GM06990 (cell line): ENCODE measurements at places on chromosomes 16 and 17.

- no peak for DNase-seq
Observed at GRCh38 chr17:9700754-9701476, 55.6 kb downstream of the USP43 start.

- no peak for DNase-seq
Observed at GRCh38 chr17:45930420-45930951, 36.1 kb downstream of the MAPT start.

GRCh38 chr16:49693445-49693844 lies 162.5 kb downstream of the ZNF423 start:
- no peak for DNase-seq

DNA sequence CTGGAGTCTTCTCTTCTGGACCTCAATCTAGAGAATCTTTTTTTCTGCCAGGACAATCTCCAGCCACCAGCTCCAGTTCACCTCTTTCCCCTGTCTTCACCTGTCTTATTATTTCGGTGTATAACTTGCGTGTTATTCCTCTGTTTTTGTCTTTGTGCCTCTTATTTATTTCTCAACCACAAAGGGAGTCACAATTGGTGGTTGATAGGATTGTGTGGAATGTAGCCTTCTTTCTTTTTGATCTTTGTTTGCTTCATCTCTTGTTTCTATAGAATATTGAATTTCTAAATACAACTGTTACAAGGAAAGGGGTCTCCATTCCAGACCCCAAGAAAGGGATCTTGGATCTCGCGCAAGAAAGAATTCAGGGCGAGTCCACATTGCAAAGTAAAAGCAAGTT lies 35.9 kb upstream of the HAS3 start:
- DNase-seq: no peak

DNA sequence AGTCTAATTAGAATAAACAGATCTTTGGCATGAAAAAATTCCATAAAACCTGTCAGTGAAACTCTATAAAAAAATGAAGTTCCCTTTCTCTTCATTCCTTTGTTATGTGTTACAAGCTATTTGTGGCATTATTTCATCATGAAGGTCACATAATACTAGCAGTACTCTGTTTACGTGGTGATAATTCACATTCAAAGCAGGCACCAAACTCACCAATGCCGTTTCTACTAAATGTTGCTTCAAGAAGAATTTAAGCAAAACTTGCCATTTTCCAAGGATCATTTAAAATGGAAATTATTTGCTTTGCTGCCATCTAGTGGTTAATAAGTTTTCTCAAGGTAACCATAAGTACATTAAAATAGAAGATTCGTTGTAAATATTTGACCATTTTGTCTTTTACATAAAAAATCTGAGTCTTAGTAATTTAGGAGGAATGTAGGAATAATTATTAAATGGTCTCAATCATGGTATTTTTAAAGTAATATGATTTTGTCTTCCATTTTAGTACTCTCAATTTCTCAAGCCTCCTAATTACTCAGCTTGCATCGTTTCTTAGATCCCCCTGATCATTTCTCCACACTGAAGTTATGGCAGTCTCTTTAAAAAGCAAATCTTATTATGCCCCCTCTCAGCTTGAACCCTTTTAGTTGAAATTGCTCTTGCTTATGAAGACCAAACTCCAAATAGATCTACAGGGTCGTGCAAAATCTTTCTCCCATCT lies 80.8 kb downstream of the OMG start:
- peak; percentile 6 for DNase-seq

- no peak for DNase-seq
Observed at GRCh38 chr17:1916963-1917715, 87.3 kb downstream of the RPA1 start.

GRCh38 chr16:15856901-15857698 lies at the start of gene MYH11:
Gene MYH11, minus strand, starts transcription at chr16:15857028. Its CDS starts 18,776 bp downstream, at chr16:15838252.
- peak; percentile 26 for DNase-seq

GRCh38 chr16:84759061-84759460 lies 59.3 kb downstream of the USP10 start:
- DNase-seq: no peak

DNA sequence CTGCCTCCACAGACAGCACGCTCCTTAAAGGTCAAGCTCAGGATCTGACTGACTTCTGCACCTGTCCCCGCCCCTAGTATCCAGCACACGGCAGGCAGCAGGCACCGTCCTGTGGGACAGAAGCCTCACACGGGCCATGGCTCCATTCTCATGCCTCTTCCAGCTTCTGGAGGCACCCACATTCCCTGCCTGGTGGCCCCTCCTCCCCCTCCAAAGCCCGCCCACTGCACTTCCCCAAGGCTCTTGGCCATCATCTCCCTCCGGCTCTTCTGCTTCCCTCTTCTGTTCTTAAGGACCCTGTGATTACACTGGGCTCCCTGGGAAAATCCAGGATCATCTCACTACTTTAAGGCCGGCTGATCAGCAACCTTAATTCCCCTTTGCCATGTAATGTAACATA lies 3.5 kb downstream of the CANT1 start:
- no peak for DNase-seq

- DNase-seq: no peak
Observed at GRCh38 chr17:56389356-56389755, 204.1 kb upstream of the NOG start.

DNA sequence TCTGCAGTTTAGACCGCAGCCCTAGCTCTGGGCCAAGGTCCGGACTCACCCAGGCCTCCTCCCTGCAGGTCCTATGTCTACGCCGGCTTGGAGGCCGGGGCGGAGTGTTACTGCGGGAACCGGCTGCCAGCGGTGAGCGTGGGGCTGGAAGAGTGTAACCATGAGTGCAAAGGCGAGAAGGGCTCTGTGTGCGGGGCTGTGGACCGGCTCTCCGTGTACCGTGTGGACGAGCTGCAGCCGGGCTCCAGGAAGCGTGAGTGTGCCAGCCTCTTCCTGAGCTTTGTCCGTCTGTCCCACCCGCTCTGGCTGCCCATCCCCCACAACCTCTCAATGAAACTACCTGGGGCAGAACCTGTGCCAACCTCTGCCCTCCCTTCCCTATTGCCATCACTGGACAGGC lies 20.1 kb downstream of the WSCD1 start:
- DNase-seq: no peak

GRCh38 chr17:55301521-55302406 lies 37.0 kb downstream of the HLF start:
- DNase-seq: no peak

DNA sequence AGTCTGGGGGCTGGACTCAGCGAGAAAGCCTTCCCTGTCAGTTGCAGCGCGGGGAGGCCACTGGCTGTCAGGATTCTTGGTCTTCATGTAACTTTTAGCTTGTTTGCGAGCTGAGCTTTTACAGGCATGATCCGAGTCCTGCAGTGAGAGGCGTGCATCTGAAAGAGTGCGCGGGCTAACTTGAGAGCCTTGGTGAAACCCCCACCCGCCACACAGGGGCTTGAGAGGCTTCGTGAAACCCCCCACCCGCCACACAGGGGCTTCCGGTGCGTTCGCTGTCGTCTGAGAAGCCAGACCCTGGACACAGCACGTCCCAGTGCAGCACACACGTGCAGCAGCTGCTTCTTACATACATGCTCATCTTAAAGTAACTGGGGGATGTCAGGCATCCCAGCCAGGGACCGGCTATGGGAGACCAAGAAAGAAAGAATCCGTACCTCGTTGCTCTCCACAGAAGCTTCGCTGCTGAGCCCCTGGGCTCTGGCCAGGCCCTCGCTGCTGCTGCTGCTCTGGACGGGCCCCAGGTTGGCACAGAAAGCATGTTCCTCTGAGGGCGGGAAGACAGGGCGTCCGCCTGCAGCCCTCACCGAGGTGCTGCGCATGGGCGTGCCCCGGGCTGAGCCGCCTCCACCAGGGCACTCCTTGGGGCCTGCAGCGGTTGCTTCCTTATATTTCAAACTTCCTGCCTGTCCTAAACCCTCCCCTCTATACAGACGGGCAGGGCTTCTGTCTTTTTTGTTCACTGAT lies 7.8 kb downstream of the NUDT16L1 start:
- no peak for DNase-seq

- DNase-seq: no peak
Observed at GRCh38 chr16:86577314-86577971, 906 bp upstream of the FOXL1 start.

DNA sequence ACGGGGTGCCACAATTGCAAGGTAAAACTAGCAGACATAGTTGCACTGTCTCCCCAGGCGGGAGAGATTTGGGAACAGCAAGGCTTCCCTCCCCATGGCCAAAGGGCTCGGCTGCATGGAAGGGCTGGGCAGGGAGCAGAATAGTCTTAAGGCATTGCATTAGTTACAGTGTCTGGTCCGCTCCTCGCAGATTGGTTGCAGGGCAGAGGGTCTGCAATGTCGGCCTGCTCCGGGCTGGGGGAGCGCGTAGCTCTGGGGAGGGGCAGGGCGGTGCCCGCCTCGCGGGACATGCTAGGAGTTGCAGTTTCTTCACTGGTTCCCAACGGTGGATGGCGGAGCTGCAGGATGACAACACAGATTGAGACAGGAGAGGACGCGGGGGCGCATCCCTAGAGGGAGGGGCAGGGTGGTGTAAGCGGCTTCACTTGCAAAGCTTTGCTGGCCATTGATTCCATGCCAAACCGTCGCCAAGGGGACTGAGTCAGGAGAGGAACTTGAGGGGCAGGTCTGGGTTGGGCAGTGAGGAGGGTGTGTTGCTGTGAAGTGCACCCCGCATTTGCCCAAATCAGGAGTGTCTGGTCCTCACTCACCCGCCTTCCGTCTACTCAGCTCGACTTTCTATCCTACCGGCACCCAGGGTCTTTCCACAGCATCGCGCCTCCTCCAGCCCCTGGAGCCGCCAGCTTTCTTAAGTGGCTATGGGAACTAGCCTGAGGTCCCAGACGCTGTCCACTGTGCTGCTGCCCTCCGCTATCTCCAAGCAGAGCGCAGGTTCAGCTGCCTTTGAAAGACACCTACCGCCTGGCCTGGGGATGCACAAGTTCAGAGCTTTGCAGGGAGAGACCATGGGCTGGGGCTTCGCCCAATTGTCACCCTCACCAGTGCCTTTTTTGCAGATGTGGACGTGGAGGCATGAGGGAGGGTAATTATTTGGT lies 1748.9 kb downstream of the TP53TG3F start:
- DNase-seq: no peak

- no peak for DNase-seq
Observed at GRCh38 chr17:81927152-81927652, 333 bp downstream of the MAFG start.

GRCh38 chr16:49026566-49027181 lies 255.0 kb downstream of the CBLN1 start:
- DNase-seq: no peak

GRCh38 chr17:78689029-78689428 lies 93.0 kb downstream of the CYTH1 start:
- DNase-seq: no peak

GRCh38 chr17:70128727-70129238 lies 40.5 kb upstream of the KCNJ2 start:
- no peak for DNase-seq

DNA sequence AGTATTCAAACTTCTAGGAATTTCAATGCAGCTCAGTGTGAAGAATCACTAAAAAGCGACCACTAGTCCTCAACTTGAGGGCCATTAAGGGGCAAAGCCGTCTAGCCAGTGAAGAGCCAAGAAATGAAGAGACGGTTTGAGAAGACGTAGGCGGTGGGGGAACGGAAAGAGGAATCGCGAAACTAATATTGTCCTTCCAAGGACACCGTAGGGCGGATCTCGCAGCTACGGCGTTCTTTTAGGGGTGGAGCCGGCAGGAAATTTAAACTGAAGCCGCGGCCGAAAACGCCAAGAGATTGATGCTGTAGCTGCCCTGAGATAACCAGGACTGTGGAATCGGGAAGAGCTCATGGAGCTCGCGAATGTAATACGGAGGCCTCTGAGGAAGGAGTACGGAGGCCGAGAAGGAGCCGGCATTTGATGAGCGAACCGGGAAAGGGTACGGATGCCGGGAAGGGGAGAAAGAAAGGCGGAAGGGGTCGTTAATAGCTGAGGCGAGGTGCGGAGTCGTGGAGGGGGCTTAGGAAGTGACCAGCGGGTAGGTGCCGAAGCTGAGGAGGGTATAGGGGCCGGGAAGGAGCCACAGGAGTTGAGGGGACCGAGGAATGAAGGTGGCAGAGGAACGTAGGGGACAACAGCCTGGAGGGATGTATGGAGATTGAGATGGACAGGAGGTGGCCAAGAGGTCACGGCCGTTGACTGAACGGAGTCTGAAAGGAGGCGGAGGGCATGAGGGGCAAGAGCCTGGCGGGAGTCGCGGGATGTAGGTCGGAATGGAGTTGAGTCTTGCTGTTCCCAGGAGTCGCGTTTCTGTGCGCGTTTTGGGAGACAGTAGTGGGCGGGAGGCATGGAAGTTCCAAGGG lies at the start of gene DBF4B:
DBF4B (plus strand) TSS at position 265 of the 863 bp plus-strand sequence; CDS start at position 421, 156 bp downstream.
- peak; percentile 71 for DNase-seq

- no peak for DNase-seq
Observed at GRCh38 chr17:55318081-55318480, 53.3 kb downstream of the HLF start.

DNA sequence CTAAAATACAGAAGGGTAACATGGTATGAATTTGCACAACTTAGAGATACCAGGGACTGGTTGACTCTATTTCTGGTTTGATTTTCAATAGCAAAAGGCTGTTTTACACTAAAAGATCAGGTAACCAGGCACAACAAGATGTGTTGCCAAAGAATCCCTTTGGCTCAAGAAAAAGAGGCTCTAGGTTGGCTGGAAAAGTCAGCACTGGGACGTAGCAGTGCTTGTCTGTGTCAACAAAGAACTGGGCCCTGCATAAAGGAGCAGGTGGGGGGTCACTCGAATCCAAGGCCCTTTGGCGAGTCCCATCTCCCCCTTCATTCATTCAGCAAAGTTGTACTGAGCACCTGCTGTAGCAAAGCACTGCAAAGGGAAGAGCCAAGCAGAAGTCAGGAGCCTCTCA lies 18.4 kb downstream of the SDR42E1 start:
- DNase-seq: no peak

GRCh38 chr17:13671341-13671740 lies 69.6 kb upstream of the HS3ST3A1 start:
- no peak for DNase-seq

GRCh38 chr16:24346734-24347133 lies 90.6 kb downstream of the CACNG3 start:
- DNase-seq: no peak

- no peak for DNase-seq
Observed at GRCh38 chr17:82936768-82937171, 96.9 kb upstream of the ZNF750 start.

GRCh38 chr17:78804777-78805176 lies 22.7 kb upstream of the CYTH1 start:
- DNase-seq: no peak

DNA sequence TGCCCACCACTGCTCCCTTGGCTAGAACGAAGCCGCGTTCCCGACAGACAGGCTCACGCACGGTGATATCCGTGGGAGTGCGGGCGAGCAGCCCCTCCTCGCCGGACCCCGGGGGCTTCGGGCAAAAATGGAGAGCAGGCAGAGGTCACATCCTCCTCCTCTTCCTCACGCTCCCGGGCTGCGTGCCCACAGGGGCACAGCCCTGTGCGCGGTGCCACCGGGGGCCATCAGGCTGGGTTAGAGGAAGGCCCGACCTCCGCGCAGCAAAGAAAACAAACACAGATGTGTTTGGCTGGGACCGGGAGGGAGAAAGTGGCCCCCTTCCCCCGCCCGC lies 519 bp upstream of the NTN1 start:
- DNase-seq: no peak

DNA sequence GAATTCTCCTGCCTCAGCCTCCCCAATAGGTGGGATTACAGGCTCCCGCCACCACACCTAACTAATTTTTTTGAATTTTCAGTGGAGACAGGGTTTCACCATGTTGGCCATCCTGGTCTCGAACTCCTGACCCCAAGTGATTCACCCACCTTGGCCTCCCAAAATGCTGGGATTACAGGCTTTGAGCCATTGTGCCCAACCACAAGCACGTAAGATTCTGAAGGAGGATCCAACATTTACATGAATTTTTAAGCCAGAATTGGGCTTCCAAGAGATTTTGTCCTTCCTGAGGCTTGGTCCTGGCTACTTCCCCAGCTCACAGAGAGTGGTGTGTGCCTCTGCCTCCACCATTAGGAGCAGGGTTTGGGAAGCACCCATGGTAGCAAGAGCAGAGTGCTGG lies 11.1 kb downstream of the G6PC3 start:
- DNase-seq: no peak
